ENCODE measurements at places on chromosomes 2 and 18.

DNA sequence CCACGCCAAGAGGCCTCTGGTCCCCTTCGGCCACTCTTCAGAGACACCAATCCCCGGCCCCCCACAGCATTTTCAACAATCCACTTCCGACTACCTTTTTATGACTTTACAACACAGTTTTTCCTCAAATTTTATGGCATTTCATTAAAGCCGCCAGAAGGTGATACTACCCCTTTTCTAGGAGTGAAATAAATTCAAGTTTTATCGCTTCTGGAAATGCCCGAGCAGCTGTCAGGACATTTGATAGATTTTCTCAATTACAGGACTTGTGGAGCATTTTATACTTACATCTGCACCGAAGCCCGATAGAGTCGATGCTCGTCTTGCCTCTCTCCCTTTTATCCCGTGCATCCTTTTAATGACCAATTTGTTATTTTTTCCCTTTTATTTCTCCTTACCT, 108.1 kb upstream of the CREB1 start:
- DNase-seq, result no peak

- DNase-seq, result no peak
Observed at GRCh38 chr2:121281107-121281506, 3.9 kb downstream of the TFCP2L1 start.

- DNase-seq, result no peak
Observed at GRCh38 chr18:9700261-9700796, 7.8 kb upstream of the RAB31 start.

GRCh38 chr2:224930990-224931389, 111.3 kb downstream of the DOCK10 start:
- DNase-seq, result no peak

- DNase-seq, result no peak
Observed at GRCh38 chr2:98915751-98916358, 20.2 kb downstream of the CRACDL start.

- no peak for DNase-seq
Observed at GRCh38 chr18:74631623-74632350, 34.1 kb downstream of the ZNF407 start.

- no peak for DNase-seq
Observed at GRCh38 chr2:126642031-126642430, 13.9 kb upstream of the GYPC start.

GRCh38 chr2:1340141-1340512, 73.1 kb upstream of the TPO start:
- no peak for DNase-seq

- no peak for DNase-seq
Observed at GRCh38 chr2:40432921-40433483, 18.9 kb downstream of the SLC8A1 start.

DNA sequence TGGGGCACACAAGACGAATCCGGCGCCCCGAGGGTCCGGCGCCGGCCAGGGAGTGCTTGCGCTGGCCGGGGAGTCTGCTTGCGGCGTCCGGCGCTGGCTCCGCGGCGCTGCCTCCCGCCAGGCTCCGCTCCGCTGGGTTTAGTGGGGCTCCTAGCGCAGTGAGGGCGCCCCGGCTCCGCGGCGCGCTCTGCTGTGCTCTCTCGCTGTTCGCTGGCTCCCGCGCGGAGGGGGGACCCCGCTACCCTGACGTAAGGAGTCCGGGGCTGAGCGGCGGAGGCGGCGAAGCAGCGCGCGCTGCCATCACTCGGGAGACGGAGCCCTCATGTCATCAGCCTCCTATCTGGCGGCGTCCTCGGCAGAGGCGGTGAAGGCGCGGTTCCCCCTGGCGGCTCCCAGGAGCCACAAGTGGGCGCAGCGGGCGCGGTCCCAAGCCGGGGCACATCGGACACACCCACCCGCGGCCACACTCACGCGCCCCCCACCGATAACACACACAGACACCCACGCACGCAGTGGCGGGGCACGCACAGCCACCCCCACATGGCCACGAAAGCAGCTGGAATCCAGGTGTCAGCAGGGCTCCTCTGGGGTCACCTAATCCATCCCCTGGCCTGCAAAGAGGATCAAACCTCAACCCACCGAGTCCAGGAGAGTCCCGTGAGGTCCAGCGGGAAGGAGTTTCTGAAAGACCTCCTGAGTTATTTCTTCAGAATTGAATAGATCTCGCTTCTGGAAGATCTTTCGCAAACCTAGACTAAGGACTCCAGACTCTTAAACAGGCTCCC, at the start of gene C1QL2:
Gene C1QL2, minus strand, starts transcription at position 189 of the 785 bp plus-strand sequence. CDS start 482 bp downstream, outside the sequence.
- no peak for DNase-seq

DNA sequence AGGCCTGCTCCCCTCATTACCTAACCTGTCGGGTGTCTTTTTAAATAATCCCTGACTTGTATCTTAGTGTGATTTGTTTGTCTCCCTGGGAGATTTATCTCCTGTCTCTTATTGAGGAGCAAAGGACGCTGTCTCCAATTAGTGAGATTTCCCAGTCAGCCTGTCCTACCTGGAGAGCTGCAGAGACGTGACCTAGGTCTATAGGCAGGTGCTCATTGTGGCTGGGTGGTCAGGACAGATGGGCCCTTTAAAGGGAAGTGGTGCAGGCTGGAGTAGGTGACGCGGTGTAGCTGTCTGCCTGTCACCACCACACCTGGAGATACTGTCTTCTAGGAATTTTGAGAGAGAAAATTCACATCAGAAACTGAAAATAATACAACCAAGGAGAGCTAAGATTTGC, 28.0 kb downstream of the PLB1 start:
- no peak for DNase-seq

DNA sequence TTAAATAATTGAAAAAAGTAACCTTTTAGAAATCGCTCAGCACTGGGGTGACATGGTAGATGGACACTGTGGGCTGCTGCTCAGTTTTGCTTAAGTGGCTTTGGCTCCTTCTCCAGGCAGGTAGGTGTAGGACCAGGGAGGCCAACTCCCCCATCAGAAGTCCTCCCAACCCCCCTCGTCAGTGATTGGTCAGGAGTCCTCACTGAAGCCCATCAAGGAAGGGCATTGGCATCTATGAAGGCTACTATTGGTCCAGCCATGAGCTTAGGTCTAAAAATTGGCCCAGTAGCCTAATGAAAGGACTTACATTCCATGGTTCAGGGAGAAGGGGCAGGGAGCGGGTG, 34.7 kb downstream of the ST3GAL5 start:
- DNase-seq, result no peak

DNA sequence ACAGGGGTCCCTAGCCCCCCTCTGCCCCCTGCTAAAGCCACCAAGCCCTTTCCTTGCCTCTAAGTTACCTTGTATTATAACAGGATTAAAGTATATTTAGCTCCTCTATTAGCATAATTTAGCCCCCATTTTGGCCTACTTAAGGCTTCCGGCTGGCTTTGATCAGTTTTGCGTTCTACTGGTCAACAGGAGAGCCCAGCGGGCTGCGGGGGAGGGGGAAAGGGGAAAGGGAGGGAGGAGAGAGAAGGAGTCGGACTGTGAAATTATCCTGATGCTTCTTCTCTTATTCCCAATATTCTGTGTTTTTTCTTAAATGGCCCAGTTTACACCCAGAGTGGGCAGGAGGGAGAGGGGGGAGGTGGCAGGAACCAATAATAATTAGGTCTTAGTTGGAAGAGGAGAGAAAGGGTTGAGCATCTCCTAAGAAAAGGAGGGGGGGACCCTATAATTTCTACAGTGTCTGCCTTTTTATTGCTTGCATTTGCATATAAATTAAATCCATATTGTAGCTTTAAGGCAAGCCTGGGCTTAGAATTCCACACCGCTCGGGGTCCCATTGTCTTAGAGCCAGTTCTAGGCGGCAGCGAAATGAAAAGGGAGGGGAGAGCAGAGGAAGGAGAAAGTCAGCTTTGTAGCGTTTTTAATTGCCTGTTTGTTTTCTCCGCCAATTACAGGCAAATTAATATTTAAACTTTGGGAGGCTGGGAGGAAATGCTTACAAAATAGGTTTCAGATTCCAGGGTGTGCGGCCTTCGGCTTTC, 39.6 kb downstream of the EN1 start:
- no peak for DNase-seq

DNA sequence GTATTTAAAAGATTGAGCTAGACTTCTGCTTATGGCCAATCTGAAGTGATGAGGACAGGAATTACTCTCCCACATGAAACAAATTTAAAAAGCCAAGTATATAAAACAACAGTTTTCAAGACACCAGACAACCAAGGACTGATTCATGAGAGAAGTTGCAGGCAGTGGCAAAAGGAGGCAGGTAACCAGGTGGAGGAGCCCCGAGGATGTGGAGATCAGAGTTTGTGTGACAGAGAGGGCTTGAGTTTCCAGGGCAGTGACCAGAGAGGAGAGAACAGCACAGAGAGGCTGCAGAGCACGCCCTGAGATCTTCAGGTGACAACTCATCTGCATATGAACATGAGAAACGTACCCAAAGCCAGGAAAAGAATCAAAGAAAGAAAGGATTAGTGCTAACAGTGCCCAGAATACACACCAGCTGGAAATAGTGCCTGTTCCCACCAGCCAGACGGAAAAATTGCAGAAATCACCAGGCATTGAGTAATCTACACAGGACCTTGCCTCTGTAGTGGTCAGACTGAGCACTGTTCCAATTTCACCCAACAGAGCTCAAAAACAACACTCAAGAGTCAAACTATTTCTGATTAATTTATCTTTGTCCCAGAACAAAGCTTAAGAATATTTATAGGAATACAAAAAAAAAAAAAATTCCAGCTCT, 173.1 kb downstream of the SEPTIN10 start:
- no peak for DNase-seq

- DNase-seq, result no peak
Observed at GRCh38 chr2:199851501-199851810, 464 bp upstream of the FTCDNL1 start.

DNA sequence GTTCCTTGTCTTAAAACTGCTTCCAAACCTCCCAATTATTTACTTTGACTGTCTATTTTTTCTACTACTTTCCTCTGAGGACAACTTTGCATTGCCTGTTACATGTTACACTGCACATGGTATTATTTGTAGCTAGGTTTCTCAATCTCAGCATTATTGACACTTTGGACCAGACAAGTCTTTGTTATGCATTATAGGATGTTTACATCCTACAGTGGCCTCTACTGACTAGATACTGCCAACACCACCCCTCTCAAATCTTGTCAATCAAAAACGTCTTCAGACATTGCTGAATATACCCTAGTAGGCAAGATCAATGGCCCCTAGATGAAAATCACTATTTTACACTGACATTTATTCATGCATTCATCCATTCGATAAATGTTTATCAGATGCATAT, 129.6 kb upstream of the DNAJC10 start:
- DNase-seq, result no peak

DNA sequence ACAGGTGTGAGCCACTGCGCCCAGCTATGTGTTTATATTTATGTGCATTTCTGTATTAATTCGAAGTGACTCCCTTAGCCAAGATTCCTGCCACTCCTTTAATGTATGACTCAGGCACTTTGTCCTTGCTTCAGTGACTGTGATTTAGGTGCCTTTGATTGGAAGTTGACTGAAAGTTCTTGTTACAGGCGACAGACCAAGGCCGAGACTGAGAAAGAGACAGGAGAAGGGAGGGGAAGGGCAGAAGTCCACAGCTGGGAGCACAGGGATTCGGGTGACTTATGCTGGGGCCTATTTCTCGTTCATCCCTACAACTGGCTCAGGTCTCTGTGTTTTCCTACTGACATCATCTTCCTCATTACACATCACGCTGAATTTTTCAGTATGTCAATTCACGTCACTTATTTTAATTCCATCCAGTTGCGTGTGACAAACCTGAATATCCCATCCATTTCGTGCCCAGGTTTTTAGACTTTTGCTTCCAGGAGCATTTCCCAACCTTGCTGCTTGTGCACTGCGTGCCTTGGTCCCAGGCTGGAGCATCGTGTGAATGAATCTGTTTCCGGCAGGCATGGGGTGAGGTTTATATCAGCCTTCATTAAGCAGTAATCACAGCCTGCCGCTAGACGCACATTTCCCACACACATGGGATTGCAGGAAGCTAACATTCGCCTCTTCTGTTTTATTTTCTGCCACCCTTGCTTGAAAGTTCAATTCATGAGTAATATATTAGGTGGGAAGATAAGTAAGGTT, 42.4 kb downstream of the TMEM18 start:
- no peak for DNase-seq

- DNase-seq, result no peak
Observed at GRCh38 chr2:18626256-18626668, 36.9 kb upstream of the NT5C1B start.

DNA sequence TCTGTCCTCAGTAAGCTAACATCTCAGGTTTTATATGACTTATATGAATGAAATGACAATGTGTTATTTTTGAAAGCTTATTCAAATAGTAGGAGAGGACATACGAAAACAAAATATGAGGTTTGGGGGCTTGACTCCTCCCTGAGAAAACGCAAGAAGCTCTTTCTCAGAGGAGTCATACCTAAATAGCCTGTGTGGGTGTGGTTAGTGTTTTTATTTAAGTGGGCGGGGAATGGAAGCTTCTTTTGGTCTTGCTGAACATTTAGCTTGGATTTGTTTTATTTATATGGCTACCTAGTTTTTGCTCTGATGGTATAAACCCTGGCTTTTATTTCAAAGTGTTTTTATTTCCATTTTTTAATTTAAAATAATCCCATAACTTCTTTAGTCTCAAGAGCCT, 72.1 kb upstream of the DSG1 start:
- no peak for DNase-seq

- DNase-seq, result no peak
Observed at GRCh38 chr18:57110290-57110689, 36.6 kb upstream of the BOD1L2 start.

DNA sequence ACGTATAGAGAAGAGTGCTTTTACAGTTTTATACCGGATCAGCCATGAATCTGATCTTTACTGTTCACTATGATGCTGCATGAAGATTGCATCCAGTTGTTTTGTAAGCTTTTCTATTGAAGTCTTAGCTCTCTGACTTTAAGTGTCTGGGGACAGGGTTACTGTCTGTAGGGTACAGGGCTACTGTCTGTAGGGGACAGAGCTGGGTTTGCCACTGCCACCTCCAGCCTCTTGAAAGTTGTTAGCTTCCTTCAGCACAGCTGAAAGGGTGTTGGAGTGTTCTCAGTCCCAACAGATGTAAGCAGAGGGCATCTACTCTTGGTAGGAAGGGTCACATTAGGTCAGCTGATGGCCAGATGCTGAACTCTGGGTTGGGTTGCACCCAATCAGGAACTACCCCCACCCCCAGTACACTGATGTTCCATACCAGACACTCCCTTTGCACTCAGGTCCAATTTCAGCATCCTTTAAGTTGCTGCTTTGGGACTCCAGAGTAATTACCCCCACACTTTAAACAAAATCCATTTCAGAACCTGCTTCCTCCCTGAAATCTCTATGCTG, 58.0 kb downstream of the MYL12B start:
- no peak for DNase-seq

GRCh38 chr2:99576775-99577174, 87.0 kb upstream of the REV1 start:
- DNase-seq, result no peak

GRCh38 chr2:158809816-158810215, 14.7 kb downstream of the DAPL1 start:
- no peak for DNase-seq
